Brain pericyte (primary cell): ENCODE measurements at places on chromosomes 7 and 10.

DNA sequence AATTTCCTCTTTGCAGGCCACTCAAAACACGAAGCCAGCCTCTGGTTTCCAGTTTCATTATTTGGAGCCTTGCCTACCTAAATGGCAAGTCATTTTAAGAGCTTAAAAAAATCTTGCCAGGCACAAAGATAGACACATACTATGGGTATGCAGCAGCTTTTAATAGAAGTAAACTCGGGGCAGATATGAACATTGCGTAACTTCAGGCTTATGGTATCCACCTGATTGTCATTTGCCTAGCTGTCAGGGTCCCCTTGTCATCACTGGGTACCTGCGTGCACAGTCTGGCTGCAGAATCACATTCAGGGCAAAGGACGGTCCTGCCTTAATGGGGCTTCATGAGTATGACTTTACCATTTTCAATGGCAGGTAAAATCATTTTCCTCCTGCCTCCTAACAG is 466.1 kb upstream of the NRP1 start:
- DNase-seq, result no peak

GRCh38 chr7:47314728-47315607 is 266.9 kb downstream of the TNS3 start:
- DNase-seq, result no peak

GRCh38 chr10:92131275-92131820 is 159.5 kb downstream of the CPEB3 start:
- no peak for DNase-seq

DNA sequence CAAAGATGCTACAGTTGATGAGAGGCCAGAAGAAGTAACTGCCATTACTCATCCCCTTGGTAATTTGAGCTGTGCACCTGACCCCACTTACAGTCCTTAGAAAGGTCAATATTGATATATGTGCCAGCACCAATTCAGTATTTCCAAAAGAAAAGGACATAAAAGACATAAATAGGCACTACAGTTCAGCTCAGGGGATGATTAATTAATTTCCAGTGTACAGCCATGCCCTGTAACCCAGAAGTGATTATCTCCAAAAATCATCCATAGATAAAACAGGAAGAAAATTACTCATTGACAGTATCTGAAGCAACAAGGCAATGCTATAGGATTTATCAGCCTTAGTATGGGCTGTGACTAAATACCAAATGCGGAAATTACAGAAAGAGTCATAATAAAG is 82.4 kb downstream of the PHYHIPL start:
- no peak for DNase-seq

DNA sequence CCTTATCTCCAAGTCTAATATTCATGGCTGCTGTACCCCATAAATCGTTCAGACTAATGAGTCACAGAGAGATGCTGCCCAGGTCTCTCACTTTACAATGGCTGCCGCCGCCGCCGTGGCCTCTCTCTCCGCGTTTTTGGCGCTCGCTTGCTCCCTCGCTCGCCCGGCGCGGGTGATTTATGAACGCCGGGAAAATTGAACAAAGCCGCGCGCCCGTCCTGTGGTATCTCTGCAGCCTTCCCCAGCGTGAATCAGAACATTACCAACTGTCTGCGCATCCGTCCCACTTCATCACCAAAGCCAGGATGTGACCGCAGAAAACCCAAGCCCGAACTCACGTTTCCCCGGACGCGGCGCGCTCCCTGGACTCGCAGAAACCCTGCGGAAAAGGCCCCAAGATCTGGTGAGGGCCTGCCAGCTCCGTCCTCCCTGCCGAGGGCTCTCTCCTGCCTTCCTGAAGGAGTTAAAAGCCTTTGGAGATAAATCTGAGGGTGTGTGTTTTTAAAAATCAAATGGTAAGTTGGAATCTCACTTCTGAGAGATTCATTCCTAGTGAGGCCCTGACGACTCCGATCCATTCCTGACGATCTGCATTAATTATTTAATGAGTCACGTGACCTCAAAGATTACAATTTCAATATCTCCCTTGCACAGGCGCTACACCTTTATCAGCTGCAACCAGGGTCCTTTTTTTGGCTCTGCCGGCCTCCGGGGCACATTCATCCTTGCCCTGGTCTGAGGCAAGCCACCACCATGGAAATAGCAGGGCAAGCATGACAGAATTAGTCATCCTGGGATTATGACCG is 6.3 kb downstream of the HOXA4 start:
- DNase-seq, result no peak

- DNase-seq, result no peak
Measured at GRCh38 chr7:2758673-2759616, 70.9 kb downstream of the AMZ1 start.

DNA sequence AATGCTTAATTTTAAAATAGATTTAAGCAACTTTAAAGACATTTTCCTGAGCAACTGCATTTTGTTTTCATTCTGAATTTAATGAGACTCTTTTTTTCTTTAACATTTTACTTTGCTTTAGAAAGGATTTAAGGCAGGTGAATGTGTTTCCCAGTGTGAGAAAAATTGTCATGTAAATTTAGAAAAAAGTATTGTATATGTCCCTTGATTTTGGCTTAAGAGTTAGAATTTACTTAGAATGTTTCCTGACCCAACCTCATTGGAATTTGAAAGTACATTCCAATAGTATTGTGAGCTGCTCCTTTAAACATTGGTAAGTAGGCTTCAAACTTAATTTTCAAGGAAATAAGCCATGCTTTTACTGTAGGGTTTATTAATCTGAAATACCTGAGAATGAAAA is 110.2 kb downstream of the PTEN start:
- no peak for DNase-seq

DNA sequence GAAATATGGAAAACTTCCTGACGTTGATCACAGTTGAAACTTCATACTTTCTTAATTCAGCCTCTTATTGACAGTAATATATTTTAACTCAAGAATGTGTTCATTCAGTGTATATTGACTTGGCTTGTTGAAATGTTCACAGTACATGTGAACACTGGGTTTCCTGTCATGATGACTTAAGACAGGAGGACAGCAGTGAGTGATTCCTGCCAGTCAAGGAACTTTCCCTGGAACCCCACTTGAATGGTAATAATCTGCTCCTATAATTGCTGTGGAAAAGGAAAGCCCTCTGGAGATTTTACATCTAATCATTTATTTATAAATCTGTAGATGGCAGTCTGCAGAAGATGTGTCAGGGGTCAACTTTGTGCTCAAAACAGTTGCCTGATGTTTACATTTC is 216.5 kb downstream of the MGMT start:
- DNase-seq, result no peak

DNA sequence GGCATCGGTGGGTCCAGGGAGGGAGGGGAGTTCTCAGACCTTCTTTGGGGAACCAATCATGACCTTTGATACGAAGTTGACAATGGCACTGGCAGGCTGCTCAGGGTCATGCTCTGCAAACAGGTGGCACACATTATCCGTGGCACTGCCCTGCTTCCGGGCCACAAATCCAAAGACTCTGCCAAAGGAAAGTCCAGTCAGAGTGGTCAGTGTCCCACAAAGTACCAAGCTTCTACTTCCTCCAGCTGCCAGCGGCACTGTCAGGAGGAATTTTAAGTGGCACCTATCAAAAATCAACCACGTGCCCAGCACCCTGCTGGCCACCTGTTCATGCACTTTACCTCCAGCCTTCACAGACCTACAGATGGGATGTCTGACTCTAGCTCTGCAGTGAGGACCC is 303.9 kb downstream of the TNS3 start:
- no peak for DNase-seq

GRCh38 chr7:35900651-35901050 is 99.8 kb downstream of the SEPTIN7 start:
- no peak for DNase-seq

DNA sequence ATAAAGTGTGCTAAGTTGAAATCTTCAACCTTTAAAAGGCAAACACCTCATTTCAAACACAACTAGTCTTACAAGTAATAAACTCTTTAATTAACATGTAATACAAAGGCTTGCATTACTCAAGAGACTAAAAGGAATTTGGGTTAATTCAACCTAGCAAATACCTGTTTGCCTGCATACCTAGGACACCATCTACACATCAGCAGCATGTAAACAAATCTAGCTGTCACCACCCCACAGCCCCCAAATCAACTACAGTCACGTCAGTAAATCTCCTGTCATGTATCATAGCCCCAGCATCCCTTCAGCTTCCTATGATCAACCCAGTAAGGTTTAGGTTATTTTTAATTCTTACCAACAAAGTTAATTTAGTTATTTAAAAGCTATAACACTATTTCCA is 33.5 kb downstream of the ZNF800 start:
- no peak for DNase-seq

- no peak for DNase-seq
Measured at GRCh38 chr7:26792006-26792405, 72.4 kb downstream of the SKAP2 start.

- no peak for DNase-seq
Measured at GRCh38 chr7:134690016-134690415, 43.4 kb downstream of the BPGM start.

DNA sequence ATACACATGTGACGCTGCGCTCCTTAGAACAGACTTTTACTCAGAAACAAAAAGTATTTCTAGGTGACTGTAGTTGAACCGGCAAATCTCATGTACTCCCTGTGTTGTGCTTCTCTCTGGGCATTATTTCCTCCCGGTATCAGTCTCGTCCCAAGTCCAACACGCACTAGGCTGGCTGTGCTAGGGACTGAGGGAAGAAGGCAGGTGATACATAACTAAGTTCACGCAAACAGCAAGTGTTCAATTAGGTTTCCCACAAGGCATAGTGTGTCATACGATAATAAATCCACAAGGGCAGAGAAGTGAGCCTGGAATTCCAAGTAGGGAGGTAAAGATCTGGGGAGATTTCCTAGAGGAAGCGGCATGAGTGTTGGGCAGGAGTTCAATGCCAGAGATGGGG is 20.4 kb downstream of the FAM53B start:
- DNase-seq, result no peak

DNA sequence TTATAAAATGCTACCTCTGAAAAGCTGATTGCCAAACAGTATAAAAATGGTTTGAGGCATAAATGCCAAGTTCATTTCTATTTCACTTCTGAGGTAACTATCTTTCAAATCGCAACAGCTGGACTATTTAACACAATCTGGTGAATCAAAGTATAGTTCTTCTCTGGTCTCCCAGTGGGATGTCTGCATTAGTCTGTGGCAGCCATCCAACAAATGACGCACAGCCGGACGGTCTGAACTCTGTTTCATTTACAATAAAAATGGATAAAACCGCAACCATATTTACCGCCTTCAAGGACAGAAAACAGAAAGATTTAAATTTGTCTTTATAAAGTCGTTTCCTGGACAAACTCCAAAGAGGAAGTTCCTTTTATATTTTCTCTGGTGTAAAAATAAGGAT is 41.9 kb downstream of the ENO4 start:
- peak; percentile 85 for DNase-seq

- no peak for DNase-seq
Measured at GRCh38 chr10:51206500-51206899, 132.2 kb downstream of the PRKG1 start.

DNA sequence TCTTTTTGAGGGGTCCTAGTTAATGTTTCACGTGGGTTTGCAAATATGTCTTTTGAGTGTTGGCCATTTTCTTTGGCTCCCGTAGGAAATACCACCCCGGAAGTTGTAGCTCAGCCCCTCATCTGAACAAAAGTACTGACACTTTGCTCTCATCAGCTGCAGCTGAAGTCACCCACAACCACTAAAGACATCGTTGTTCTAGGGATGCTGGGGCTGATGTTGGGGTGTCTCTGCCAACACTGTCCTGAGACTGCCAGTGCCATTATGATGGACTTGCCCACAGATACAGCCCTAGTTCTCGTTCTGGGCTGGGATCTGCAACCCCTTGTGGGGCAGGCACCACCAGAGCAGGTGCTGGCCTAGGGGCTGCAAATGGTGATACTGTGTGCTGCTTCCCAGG is 82.6 kb upstream of the ARHGAP21 start:
- DNase-seq, result no peak

DNA sequence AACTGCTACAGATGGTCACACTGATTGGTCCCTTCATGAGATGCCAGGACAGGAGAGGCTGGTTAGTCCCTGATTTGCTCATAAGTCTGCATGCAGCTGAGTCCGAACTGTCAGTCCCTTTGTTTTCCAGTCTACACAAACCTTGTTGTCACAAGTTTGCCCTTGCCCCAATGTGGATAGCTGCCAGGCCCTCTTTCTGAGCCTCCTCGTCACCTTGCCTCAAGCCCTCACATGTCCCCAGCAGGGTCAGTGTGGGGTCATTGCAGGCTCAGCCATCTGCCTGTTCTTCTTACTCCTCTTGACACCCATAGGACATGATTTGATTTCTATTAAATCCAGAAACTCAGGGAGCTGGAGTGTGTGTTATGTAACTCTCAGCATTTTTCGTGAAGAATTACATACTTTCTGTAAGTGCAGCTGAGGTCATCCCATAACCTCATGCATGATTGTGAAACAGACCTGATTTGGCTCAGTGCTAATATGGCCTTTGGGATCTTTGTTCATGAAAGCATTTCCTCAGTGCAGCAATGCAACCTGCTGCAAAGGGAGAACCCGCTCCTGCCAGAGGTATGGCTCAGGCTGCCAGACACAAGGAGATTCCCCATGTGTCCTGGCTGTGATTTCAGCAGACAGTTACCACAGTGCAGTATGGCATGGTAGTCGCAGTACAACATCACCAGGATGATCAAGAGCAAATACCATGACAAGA is 70.0 kb upstream of the ZMIZ2 start:
- DNase-seq, result no peak

- DNase-seq, result no peak
Measured at GRCh38 chr10:126092366-126093215, 196.2 kb downstream of the FANK1 start.

DNA sequence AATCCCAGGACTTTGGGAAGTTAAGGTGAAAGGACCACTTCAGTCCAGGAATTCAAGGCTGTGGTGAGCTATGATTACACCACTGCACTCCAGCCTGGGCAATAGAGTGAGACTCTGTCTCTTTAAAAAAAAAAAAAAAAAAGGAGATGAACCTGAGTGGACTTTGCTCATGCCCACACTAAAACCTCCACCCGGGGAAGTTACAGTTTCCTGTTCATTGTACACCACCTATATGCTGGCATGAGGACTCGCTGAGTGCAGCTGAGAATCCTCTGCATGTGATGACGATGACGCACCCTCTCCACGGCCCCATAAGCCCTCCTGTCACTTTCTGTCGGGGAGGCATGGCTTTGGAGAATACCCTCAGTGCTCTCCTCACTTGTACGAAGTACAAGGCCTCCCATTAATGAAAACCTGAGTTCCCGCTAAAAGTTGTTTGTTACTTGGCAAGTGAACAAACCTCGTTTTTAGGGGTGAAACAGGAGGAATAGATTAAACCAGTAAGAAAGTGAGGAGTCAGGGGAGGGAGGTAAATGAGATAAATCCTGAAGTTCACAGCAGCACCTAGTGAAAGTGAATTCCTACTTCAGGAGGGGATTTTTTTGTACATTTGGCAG is 15.9 kb downstream of the TMEM176B start:
- DNase-seq, result no peak
